ENCODE measurements at places on chromosomes 3 and 15.
A peak's percentile ranks its signal among the peaks of the same experiment; 100 is the strongest.

GRCh38 chr3:181311186-181311585 is 321.6 kb upstream of the DNAJC19 start:
- H3K4me3 ChIP-seq = no peak overlapping the region
- no peak for DNase-seq
- H3K36me3 ChIP-seq = no peaks in the 10 kb centered on the region
- H3K4me1 ChIP-seq = no peaks in the 10 kb centered on the region
- no peaks in the 10 kb centered on the region for H3K27me3 ChIP-seq

- DNase-seq = no peak
- H3K36me3 ChIP-seq = no peaks in the 10 kb centered on the region
- H3K4me3 ChIP-seq = no peak overlapping the region
- peaks cover 30% of the 10 kb centered on the region for H3K27me3 ChIP-seq
- H3K4me1 ChIP-seq = no peaks in the 10 kb centered on the region
These were observed 160.5 kb upstream of the NSMCE3 start for GRCh38 chr15:29430124-29430523.

DNA sequence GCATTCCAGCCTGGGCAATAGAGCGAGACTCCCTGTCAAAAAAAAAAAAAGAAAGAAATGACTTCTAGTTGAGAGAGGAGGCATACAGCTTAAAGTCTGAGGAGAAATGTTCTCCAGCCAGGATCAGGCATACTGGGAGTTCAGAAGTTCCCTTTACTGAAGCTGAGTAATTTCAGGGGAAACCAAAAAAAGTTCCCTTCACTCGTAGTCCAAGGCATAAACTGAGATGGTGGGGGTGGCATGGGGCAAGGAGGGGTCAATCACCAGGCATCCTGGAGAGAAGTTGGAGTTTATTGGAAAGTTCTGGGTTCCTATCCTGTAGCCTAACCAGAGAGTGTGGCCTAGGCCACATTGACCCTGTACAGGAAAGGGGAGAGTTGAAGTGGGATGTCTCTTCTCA is 5.9 kb downstream of the GPX1 start:
- no peak for DNase-seq
- peaks cover 26% of the 10 kb centered on the region for H3K36me3 ChIP-seq
- H3K27ac ChIP-seq = peak overlapping the region; percentile 11
- no peaks in the 10 kb centered on the region for H3K27me3 ChIP-seq
- peaks cover 16% of the 10 kb centered on the region for H3K4me1 ChIP-seq
- no peak overlapping the region for H3K4me3 ChIP-seq

GRCh38 chr15:35548435-35548834 is 2.5 kb upstream of the DPH6 start:
- no peak overlapping the region for H3K4me3 ChIP-seq
- peaks cover 17% of the 10 kb centered on the region for H3K4me1 ChIP-seq
- no peaks in the 10 kb centered on the region for H3K27me3 ChIP-seq
- DNase-seq = no peak
- H3K36me3 ChIP-seq = peaks cover 8% of the 10 kb centered on the region

GRCh38 chr15:89521605-89522004 is 25.2 kb upstream of the RHCG start:
- H3K4me3 ChIP-seq = no peak overlapping the region
- DNase-seq = no peak
- H3K36me3 ChIP-seq = no peaks in the 10 kb centered on the region
- H3K27ac ChIP-seq = no peak overlapping the region

GRCh38 chr3:194587438-194587931 is 45.7 kb downstream of the TMEM44 start:
- H3K27me3 ChIP-seq = no peaks in the 10 kb centered on the region
- no peak for DNase-seq
- peaks cover 21% of the 10 kb centered on the region for H3K36me3 ChIP-seq
- no peak overlapping the region for H3K4me3 ChIP-seq
- H3K27ac ChIP-seq = no peak overlapping the region

GRCh38 chr15:85412066-85412465 is 31.7 kb downstream of the AKAP13 start:
- peaks cover 41% of the 10 kb centered on the region for H3K4me1 ChIP-seq
- no peak for DNase-seq
- no peak overlapping the region for H3K4me3 ChIP-seq

DNA sequence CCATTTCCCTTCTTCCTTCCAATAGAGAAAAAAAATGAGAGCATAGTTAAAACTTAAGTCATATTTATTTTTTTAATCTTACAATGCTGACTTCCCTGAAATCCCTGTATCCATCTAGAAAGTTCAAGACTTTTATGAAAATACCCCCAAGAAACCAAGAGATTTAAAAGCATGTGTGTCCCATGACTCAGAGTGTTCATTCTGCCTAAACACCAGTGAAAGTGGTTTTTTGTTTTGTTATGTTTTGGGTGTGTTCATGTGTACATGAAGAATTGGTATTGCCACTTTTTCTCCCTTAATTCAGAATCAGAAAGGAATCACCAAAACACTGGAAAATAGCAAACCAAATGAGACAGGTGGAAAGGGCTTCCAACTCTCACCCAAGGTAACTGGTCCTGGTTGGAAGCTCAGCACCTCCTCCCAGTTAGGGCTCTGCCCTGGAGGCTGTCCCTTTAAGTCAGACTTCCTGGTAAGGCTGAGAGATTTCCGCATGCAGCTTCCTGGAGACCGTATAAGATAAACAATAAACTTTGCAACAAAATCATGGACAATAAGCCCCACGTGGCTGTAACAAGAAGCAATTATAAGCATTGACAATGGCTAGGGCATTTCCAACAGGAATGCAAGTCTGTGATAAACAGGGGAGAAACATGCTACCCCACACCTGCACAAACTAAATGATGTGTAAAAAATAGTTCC is 121.9 kb upstream of the ARHGEF3 start:
- H3K27ac ChIP-seq = peak overlapping the region; percentile 90
- DNase-seq = peak; percentile 55
- peaks cover 62% of the 10 kb centered on the region for H3K4me1 ChIP-seq
- peaks cover 3% of the 10 kb centered on the region for H3K36me3 ChIP-seq
- H3K4me3 ChIP-seq = peak overlapping the region; percentile 61

DNA sequence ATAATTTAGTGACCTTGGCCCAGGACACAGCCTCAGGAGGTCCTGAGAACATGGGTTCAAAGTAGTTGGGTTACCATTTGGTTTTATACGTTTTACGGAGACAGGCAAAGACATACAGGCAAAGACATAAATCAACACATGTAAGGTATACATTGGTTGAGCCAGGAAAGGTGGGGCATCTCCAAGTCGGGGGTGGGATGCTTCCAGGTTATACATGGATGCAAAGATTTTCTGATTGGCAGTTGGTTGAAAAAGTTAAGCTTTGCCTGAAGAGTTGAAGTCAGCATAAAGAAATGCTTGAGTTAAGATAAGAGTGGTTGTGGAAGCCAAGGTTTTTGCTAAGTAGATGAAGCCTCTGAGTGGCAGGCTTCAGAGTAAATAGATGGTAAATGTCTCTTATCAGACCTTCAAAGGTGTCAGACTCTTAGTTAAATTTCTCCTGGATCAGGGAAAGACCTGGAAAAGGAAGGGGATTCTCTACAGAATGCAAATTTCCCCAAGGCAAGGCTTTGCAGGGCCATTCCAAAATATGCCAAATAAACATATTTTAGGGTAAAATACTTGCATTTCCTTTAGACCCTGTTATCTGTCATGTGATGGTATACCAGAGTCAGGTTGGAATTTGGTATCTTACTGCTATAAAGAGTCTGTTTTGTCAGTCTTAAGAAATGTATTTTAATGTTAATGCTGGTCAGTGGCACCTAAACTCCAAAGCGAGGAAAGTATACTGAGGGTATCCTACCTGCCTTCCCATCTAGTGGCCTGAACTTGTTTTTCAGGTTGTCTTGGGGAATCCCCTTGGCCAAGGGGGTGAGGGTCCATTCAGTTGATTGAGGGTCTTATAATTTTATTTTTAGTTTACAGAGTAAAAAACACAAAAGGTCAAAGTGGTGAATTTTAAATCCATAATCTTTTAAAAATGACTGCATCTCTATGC is 8.2 kb upstream of the PDHB start:
- no peak for DNase-seq
- H3K4me1 ChIP-seq = no peaks in the 10 kb centered on the region
- no peak overlapping the region for H3K4me3 ChIP-seq
- H3K36me3 ChIP-seq = no peaks in the 10 kb centered on the region
- no peak overlapping the region for H3K27ac ChIP-seq
- H3K27me3 ChIP-seq = no peaks in the 10 kb centered on the region

GRCh38 chr15:33016405-33017024 is 178.0 kb downstream of the FMN1 start:
- no peaks in the 10 kb centered on the region for H3K4me1 ChIP-seq
- no peaks in the 10 kb centered on the region for H3K36me3 ChIP-seq
- DNase-seq = no peak
- H3K4me3 ChIP-seq = no peak overlapping the region
- H3K27ac ChIP-seq = no peak overlapping the region

- peaks cover 59% of the 10 kb centered on the region for H3K36me3 ChIP-seq
- peak overlapping the region; percentile 41 for H3K4me3 ChIP-seq
These were observed 4.6 kb downstream of the DENND6A start for GRCh38 chr3:57688291-57688690.

GRCh38 chr3:147538034-147538433 is 128.9 kb downstream of the ZIC1 start:
- H3K4me1 ChIP-seq = peaks cover 5% of the 10 kb centered on the region
- H3K27ac ChIP-seq = no peak overlapping the region

DNA sequence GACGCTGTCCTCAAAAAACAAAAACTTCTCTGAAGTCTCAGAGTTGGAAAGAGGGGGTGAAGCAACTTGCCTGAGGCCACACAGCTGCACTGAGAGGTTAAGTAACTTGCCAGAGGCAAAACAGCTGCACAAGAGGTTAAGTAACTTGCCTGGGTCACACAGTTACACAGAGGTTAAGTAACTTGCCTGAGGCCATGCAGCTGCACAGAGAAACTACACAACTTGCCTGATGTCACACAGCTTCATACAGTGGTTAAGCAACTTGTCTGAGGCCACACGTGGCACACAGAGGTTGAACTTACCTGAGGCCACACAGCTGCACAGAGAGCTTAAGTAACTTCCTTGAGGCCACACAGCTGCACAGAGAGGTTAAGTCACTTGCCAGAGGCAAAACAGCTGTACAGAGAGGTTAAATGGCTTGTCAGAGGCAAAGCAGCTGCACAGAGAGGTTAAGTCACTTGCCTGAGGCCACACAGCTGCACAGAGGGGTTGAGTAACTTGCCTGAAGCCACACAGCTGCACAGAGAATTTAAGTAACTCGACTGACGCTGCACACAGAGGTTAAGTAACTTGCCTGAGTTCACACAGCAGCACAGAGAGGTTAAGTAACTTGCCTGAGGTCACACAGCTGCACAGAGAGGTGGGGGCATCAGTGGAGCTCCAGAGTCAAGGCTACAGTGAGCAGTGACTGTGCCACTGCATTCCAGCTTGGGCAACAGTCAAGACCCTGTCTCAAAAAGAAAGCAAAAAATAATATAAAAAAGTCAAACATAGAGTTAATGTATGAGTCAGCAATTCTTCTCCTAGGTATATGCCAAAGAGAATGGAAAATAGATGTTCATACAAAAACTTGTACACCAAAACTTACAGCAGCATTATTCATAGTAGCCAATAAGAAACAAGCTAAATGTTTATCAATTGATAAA is 12.0 kb upstream of the ACAD9 start:
- H3K36me3 ChIP-seq = no peaks in the 10 kb centered on the region
- H3K27me3 ChIP-seq = no peaks in the 10 kb centered on the region
- H3K4me1 ChIP-seq = no peaks in the 10 kb centered on the region
- no peak overlapping the region for H3K4me3 ChIP-seq
- no peak for DNase-seq

- H3K36me3 ChIP-seq = peaks cover 3% of the 10 kb centered on the region
- H3K4me3 ChIP-seq = no peak overlapping the region
- no peaks in the 10 kb centered on the region for H3K27me3 ChIP-seq
- no peak for DNase-seq
- H3K4me1 ChIP-seq = no peaks in the 10 kb centered on the region
These were observed 307.8 kb upstream of the ARRDC4 start for GRCh38 chr15:97652700-97653167.

- no peak for DNase-seq
- no peaks in the 10 kb centered on the region for H3K27me3 ChIP-seq
- no peak overlapping the region for H3K27ac ChIP-seq
These were observed 290.7 kb downstream of the GBE1 start for GRCh38 chr3:81470524-81471278.

GRCh38 chr3:35744419-35744818 is 105.1 kb downstream of the ARPP21 start:
- DNase-seq = no peak
- H3K4me3 ChIP-seq = no peak overlapping the region
- no peaks in the 10 kb centered on the region for H3K4me1 ChIP-seq
- no peaks in the 10 kb centered on the region for H3K27me3 ChIP-seq

- no peak overlapping the region for H3K27ac ChIP-seq
- no peak overlapping the region for H3K4me3 ChIP-seq
- H3K4me1 ChIP-seq = no peaks in the 10 kb centered on the region
- peaks cover 2% of the 10 kb centered on the region for H3K36me3 ChIP-seq
- H3K27me3 ChIP-seq = peaks cover 14% of the 10 kb centered on the region
- no peak for DNase-seq
These were observed 287.3 kb upstream of the UBE2E1 start for GRCh38 chr3:23518441-23518840.

- no peak overlapping the region for H3K4me3 ChIP-seq
- no peaks in the 10 kb centered on the region for H3K27me3 ChIP-seq
- no peak for DNase-seq
- H3K27ac ChIP-seq = peak overlapping the region; percentile 26
- H3K4me1 ChIP-seq = peaks cover 60% of the 10 kb centered on the region
These were observed 33.6 kb downstream of the RAF1 start for GRCh38 chr3:12630292-12630691.

DNA sequence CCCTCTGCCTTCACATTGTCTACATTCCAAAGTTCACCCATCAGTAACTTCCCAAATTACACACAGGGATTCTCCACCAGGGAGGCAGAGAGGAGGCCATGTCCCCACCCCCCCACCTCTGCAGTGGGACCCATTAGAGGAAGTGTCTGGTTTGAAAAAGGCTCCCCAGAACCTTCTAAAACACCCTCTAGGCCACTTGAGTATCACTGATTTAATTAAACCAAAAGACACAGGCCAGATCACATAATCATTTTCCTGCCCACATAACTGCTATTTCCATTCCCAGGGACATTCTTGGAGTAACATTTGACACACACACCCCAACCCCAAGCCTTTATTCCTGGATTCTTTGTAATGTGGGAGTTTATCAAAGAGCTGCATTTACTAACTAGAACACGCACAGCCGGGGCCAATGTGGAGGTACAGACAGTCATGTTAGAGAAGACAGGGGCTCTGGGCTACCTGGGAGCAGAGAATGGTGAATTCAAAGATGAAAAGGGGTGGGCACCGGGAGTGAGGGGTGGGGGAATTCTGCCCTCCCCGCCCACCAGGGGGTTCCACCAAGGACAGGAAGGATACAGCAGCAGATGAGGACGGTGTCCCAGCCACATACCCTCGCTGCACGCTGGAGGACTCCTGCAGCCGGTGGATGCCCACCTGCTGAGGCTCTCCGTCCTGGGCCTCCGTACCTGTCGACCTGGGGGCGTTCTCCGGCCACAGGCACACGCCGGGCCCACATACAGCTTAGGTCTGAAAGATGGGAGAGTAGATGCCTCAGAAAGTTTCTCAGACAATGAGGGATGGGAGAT is 201.4 kb upstream of the CTNNB1 start:
- H3K36me3 ChIP-seq = no peaks in the 10 kb centered on the region
- no peak overlapping the region for H3K4me3 ChIP-seq
- no peak for DNase-seq
- H3K4me1 ChIP-seq = no peaks in the 10 kb centered on the region

GRCh38 chr15:41827290-41827879 is 507 bp upstream of the JMJD7 start:
- peak; percentile 13 for DNase-seq
- H3K27ac ChIP-seq = peak overlapping the region; percentile 94
- no peaks in the 10 kb centered on the region for H3K27me3 ChIP-seq
- H3K4me1 ChIP-seq = peaks cover 31% of the 10 kb centered on the region
- peak overlapping the region; percentile 80 for H3K4me3 ChIP-seq

All from effector memory CD8-positive, alpha-beta T cell (primary cell).